NCI-H345 (cell line): ENCODE measurements at places on chromosomes 12 and 14.

DNA sequence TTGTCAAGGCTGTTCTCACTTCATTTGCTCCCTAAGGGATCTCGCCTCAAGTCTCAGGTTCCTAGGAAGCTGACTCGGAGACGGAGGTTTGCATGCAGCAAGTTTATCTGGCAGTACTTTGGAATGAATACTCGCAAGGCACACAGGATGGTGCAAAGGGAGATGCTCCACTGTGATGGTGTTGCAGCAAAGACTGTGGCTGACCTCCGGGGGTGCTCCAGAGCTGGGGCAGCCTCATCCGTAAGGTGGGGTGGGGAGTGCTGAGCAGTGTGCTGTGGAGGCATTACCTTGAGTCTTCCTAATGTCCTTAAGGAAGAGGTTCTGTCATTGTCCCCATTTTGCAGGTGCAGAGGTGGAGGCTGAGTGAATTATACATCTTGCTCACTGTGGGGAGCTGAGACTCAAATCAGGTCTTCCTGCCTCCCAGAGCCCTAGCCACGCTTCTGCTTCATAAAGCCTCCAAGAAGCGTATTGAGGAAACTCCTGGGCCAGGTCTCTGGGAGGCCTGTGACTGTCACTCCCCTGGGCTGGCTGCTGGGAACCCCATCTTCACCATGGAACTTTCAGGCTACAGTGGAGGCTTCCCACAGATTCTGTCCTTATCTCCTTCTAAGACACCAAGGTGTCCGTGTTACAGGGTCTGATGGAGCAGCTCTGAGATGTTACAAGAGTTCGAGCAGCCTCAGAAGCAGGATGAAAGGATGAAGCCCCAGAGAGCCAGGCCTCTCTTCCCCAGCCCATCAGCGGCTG is 39.5 kb downstream of the GALNT16 start:
- no peak for DNase-seq

- no peak for DNase-seq
Observed at GRCh38 chr14:22450266-22450665, 138.8 kb downstream of the DAD1 start.

GRCh38 chr12:1213205-1213604 is 222.2 kb downstream of the ERC1 start:
- no peak for DNase-seq

- DNase-seq = peak; percentile 73
Observed at GRCh38 chr14:44803239-44803905, 158.4 kb downstream of the KLHL28 start.

GRCh38 chr14:80150301-80150700 is 61.0 kb downstream of the DIO2 start:
- no peak for DNase-seq

DNA sequence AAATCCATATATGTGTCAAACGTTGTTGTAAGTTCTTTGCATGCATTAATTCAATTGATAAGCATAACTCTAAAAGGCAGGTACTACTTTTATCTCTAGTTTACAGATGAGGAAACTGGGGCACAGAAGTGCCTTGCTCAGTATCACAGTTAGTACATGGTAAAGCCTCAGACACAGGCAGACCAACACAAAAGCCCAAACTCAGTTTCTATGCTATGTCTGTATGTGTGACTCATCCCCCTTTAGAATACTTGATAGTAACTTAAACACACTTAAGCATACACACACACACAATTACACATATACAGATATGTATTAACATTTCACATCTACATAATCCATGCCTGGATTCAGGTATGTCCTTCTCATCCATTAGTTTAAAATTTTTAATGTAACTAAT is 88.0 kb downstream of the EPS8 start:
- no peak for DNase-seq

GRCh38 chr14:72613975-72614319 is 280.0 kb downstream of the DPF3 start:
- no peak for DNase-seq

DNA sequence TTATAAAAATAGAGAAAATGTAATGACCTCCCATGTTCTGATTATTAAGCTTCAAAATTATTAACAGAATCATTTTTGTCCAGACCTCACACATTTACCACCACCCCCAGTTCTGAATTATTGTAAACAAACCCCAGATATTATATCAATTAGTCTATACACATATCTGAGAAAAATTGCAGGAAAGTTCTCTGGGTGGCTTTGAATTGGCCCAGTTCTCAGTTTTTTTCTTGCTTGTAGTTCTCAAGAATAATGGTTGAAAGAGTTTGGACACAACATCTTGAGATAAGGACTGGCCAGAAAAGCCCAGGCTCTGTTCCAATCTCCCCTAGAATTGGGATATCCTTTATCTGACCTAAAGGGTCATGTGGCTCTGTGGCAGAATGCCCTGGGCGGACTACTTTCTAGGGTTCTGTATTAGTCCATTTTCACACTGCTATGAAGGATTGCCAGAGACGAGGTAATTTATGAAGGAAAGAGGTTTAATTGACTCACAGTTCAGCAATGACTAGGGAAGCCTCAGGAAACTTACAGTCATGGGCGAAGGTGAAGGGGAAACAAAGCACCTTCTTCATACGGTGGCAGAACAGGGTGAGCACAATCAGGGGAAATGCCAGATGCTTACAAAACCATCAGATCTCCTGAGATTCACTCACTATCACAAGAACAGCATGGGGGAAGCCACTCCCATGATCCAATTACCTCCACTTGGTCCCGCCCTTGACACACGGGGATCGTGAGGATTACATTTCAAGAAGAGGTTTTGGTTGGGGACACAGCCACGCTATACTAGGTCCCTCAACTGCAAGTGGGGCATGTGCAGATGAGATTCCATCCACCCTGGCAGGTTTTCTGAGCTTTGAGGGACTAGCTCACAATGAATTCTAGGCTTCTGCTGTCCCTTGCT is 1504.6 kb upstream of the FLRT2 start:
- no peak for DNase-seq

- no peak for DNase-seq
Observed at GRCh38 chr12:124389725-124390441, 95.0 kb downstream of the RFLNA start.

- DNase-seq = no peak
Observed at GRCh38 chr14:66291756-66292155, 194.4 kb upstream of the CCDC196 start.

DNA sequence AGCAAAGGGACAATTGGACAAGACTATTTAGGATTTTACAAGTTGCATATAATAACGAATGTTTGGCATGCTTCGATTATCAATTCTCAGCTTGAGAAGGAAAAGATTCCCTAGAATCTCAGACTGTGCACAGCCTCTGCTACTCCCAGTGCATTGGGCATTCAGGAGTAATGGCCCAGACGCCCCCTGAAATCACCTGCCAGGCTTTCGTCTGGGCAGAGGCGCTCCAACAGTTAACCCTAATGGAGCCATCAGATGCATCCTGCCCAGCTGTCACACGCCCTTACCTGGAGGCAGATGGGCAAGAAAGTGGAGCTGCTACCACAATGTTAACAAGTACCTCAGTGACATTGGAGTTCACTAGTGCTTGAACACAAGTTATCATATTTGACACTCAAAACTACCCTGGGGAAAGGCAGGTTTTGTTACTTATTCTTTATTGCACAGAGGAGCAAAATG is 927 bp upstream of the LRP6 start:
- DNase-seq = peak; percentile 30

- no peak for DNase-seq
Observed at GRCh38 chr14:32578181-32578580, 249.1 kb downstream of the AKAP6 start.

- no peak for DNase-seq
Observed at GRCh38 chr14:49969961-49970360, 77.1 kb downstream of the ARF6 start.

GRCh38 chr14:77145975-77146740 is 4.6 kb upstream of the ZDHHC22 start:
- no peak for DNase-seq

- DNase-seq = no peak
Observed at GRCh38 chr12:6608592-6609281, 1.6 kb upstream of the CHD4 start.

- no peak for DNase-seq
Observed at GRCh38 chr12:28955491-28955890, 193.6 kb upstream of the FAR2 start.

DNA sequence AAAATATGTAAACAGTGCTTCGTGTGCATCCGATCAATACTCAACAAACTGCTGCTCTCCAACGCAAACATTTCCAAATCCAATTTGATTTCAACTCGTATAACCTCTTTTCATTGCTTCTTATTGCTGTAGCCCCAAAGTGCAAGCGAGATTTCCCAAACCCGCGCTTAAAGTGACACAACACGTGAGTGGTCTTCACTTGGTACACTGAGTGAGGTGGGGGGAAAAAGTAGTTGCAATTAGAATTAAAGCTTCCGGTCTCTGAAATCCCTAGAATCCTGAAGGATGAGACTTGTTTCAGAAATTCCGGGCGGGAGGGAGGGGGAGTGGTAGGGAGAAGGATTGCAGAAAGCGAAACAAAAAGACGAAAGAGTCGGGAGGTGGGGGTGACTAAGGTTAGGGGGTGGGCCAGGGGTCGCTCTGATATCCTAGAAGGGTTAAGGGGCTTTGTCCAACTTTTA is 387.5 kb downstream of the BCAT1 start:
- DNase-seq = no peak

DNA sequence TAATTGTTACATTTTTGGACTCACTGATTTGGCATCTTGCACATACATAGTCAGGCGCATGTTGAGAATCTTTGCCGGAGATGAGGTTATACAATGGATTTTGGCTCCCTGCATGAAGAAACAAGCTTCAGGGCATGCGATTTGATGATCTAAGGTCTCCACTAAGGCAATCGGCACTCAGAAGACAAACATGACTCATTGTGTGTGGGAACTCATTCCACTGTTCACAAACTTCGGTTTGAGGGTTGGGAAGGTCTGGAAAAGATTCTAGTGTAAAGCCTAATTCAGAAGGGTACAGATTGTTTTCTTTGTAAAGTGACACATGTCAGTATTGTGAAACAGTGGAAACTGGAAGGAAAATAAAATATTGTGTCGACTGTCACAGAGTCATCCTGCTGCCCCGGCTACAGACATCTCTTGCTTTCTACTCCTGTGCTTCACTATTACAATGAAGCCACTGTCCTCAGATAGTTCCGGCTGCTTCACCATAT is 192.6 kb upstream of the HMGA2 start:
- no peak for DNase-seq

- DNase-seq = no peak
Observed at GRCh38 chr12:100302081-100302480, 35.1 kb downstream of the SCYL2 start.
